ENCODE measurements at places on chromosomes 7 and 10. TPM values are rescaled to one million over a fixed set of nuclear protein-coding genes. Genes with fewer than 3 reads are reported as not detected.

The FOXP2 gene
- total RNA-seq = not detected

GRCh38 chr10:12588091-12588860 lies 238.9 kb downstream of the CAMK1D start:
- no peak for DNase-seq

DNA sequence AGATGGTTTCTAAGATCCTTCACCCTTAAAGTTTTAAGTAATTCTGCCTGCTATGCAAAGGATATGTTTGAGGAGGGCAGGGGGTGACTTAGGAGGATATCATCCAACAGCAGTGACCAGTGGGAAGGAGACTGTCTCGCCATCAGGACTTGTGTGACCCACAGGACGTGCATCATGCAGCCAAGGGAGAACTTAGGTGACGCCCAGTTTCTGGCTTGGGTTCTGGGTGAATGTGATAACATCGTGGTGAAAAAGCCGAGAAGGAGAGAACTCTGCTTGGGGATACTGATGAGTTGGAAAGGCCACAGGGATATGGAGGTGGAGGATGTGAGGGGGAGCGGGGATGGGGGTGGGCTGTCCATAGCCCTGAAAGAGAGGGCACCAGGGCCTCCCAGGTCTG lies 3.8 kb downstream of the WIPI2 start:
- DNase-seq = no peak

DNA sequence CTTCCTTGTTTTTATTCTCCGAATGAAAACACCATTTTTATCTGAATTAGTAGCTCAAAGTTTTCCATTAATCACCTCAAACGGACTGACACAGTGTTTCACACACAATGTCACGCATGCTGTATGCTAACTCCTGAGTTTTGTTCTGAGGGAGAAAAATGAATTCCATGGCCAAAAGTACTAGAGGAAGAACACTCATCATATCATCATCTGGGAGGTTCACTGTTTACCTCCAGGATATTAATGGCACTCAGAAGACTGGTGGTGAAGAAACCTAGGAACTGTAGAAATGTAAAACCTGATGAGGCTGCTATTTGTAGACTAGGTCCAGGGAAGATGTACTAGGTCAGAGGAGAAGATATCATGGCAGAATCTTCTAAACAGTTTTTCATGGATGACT lies 395.6 kb upstream of the ETV1 start:
- DNase-seq = no peak

GRCh38 chr7:128121711-128122530 lies 90.7 kb upstream of the LRRC4 start:
- DNase-seq = no peak

DNA sequence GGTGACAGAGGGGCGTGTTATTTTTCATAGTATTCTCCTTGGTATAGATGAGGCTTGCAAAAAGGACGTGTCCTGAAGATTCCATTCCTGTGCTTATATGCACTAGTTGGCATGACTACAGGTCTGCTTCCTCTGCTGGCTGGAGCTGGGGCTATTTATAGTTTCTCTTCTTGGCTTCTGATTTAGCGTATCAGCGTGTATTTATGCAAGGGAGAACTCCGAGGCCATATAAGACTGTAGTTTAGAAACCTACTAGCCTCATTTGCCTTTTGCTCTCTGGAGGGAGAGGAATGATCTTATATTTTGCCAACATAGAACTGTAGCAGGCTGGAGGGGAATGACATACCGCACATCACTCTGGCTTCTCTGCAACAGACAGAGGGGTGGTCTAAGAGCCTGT lies 39.7 kb downstream of the CACNB2 start:
- DNase-seq = no peak

All from H9 (cell line).